Kidney (tissue), 22 donors: ENCODE measurements at places on chromosomes 13 and 19. TPM values are rescaled to one million over a fixed set of nuclear protein-coding genes. Genes with fewer than 3 reads are reported as not detected.

- no peak for DNase-seq
These were observed 43.1 kb upstream of the CNMD start for GRCh38 chr13:52782471-52783448.

- DNase-seq, result no peak
These were observed 600.0 kb downstream of the KCTD12 start for GRCh38 chr13:76286178-76286577.

DNA sequence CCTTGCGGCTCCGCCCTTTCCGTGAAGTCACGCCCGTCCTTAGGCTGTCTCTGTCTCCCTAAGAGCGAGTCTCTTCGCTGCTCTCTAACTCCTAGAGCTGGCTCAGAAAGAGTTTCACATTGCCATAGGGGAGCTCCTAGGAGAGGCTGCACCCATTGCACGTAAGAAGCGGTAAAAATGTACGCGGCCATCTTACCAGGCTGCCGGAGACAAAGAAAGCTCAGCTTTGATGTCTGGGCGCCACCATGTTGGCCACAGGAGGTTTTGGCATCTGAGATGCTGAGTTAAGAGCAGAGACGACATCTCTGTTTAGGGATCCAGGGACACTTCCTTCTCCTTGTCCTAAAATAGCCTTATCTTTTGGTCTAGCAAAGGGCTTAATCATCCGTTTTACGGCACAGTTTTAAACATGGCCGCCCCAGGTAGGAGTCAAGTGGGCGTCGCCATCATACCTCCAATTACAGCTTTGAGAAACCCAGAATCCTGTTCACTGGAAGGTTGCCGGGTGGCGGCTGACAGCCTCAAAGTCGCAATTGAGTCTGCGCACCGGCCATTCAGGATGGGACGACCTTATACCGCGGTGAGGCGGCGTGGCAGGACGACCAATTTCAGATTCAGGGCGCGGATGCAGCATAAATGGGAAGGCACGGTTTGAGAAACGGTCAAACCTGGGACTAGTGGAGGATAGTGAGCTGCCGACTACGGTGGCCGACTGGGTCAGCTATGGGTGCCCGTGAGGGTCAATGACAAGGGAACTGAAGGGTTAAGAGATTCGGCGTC, at the start of gene ZNF793:
TSS of gene ZNF793 (plus strand) at position 553 of the 780 bp plus-strand sequence. CDS start 16,501 bp downstream, outside the sequence.
- DNase-seq, result peak; percentile 91

- peak; percentile 72 for DNase-seq
These were observed 851 bp downstream of the ZNF320 start for GRCh38 chr19:52896431-52897137.

DNA sequence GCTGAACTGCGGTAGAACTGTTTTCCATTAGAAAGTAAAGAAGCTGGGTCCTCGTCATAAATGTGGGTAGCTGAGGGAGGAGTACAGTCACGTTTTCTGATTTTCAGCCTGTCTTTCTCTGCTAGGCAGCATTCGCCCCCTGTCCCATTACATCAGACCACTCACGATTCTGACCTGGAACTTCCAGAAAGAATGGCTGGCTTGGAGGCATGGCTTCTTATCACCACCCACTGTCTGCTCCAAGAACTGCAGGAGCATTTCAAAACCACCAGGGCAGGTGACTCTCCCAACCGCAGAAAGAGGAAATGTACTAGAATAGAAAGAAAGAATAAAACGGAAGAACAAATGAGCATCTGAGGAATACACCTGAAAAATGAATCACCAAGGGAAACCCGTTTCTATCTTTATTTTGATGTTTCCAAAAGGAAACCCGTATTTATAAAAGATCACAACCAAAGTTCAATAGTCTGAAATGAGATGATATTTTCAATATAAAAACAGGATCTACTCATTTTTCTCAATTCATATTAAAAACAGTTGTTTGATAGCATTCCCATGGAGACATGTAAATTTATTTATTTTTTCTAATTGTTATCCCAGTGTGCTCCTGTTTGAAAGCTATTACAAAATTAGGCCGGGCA, 22.1 kb upstream of the POMP start:
- peak; percentile 76 for DNase-seq

The NRTN gene
- 5.8 TPM for polyA plus RNA-seq

The ZNF552 gene
- polyA plus RNA-seq, result 10.7 TPM

The ZNF525 gene
- 3.9 TPM for polyA plus RNA-seq
